ENCODE measurements at places on chromosomes 11 and 22.

DNA sequence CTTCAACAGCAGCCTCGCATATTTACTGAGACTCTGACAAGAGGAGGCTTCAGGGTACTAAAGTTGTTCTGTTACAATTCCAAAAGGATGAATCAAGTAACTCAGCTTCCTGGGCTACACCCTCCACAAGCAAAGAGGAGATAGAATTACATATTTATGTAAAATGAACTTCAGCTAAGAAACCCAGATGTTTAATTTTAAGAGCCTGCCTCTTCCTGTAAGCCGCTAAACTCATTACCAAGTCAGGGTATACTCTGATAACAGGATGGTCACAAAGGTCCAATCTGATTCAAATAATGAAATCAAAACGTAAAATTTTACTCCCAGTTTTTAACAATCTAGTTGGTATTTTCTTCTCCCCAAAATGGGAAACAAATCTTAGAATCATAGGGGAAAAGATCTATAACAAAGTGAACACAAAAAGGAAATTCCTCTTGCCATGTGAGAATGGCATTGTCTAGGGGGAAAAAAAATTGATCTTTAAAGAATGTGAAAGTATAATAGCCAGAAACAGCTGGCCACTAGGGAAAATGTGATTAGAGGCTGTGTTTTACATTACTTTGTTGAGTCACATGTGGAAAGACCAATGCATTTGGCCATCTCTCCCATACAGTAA lies 30.9 kb downstream of the CHEK2 start:
- no peak for DNase-seq

DNA sequence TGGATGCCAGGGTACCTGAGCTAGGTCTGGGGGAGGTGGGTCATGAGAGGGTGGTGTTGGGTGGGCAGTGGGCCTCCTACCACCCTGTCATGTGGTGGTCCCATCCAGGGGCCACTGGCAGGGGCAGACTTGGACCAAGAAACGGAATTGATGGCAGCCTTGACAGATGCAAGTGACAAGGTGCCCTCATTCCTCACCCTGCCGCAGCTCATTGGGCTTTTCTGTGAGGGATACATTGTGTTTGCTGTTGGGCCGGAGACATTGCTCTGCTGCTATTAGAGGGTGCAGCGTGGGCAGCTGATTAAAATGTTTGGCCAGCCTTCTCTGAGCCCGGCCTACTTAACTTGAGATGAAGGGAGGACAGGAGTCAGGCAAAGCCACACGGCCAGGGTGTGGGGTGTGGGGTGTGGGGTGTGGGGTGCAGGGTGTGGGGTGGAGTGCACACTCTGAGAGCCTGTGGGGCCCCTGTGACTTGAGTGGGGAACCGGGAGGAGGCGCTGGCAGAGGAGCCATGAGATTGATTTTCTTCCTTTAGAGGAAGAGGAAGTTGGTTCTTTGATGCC lies 351.5 kb downstream of the TBC1D22A start:
- no peak for DNase-seq

- DNase-seq, result no peak
Measured at GRCh38 chr11:76578654-76579055, 91.9 kb downstream of the LRRC32 start.

DNA sequence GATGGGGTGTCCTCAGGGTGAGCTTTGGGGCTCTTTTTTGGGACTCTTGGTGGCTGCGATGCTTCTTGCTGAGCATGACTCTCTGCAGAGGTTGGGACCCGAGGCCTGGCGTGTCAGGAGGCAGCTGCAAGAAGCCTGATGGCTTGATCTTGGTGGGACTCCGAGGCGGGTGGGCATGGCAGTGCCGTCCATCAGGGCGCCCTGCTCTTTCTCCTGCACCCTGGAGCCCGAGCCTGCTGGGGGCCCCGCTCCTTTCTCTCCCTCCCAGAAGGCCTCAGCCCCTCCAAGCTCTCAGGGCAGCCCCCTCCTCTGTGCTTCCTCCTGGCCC lies 432.7 kb downstream of the TBC1D22A start:
- no peak for DNase-seq

DNA sequence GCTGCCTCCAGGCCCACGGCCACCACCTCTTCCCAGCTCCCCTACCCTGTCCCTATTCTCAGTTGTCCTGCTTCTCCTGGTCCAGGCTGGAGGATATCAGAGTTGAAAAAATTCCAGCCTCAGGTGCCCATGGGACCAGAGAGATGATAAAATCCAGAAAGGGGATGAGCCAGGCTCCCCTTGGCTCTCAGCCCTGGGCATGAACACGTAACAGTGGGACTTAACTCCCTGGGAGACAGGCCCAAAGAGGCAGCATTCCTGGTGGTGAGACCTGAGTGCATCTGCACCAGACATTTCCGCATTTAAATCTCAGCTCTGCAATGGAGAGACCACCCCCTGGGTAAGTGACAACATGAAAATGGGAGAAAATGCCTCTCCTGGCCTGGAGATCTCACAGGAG lies 10.4 kb upstream of the SLC39A13 start:
- no peak for DNase-seq

- no peak for DNase-seq
Measured at GRCh38 chr22:28969401-28970168, 86.2 kb downstream of the ZNRF3 start.

GRCh38 chr11:102763440-102763839 lies 17.0 kb downstream of the MMP10 start:
- no peak for DNase-seq

DNA sequence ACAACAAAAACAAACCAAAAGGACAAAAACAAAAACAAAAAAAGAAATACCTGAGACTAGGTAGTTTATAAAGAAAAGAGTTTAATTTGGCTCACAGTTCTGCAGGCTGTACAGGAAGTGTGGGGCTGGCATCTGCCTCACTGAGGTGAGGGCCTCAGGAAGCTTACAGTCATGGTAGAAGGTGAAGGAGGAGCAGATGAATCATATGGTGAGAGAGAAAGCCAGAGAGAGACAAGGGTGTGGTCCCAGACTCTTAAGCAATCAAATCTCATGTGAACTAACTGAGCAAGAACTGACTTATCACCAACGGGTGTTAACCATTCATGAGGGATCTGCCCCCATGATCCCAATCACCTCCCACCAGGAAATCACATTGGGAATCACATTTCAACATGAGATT lies 58.8 kb upstream of the ZBED5 start:
- no peak for DNase-seq

GRCh38 chr11:1569251-1569780 lies 2.8 kb downstream of the DUSP8 start:
- DNase-seq, result no peak

DNA sequence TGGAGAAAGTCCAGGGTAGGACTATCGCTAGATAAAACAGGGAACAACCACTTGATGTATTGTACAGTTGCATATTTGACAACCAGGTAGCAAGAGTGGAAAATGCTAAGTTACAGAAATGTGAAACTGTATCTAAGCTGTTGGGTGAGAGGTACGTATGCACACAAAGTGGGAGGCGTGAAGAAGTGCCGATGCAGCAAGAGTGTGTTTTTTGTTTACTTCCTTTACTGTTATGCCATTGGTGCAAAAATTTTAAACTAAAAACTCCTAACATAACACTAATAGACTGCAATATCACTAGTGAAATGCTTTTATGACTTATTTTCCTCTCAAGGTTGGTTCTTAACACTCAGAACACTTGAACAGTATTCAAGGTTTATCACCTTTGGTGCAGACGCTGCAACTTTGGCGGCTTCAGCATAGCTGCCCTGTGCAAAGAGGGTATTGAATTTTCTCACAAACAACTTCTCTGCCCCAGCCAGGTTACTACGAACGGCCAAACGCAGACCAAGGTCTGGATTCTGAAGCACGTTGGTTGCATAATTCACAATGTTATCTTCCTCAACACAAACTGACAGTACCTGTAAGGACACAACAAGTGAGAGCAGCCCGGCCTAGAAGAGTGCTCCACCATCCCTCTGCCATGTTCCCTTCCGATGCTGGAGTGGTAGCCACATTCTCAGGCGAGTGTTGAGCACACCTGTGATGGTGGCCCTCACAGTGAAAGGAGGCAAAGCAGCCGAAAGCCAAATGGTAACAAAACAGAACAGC lies 55.8 kb upstream of the SLC25A1 start:
- DNase-seq, result no peak

GRCh38 chr11:64711138-64711955 lies 11.7 kb downstream of the NRXN2 start:
- DNase-seq, result no peak

GRCh38 chr11:230431-230830 lies 5.7 kb downstream of the SIRT3 start:
- DNase-seq, result no peak

DNA sequence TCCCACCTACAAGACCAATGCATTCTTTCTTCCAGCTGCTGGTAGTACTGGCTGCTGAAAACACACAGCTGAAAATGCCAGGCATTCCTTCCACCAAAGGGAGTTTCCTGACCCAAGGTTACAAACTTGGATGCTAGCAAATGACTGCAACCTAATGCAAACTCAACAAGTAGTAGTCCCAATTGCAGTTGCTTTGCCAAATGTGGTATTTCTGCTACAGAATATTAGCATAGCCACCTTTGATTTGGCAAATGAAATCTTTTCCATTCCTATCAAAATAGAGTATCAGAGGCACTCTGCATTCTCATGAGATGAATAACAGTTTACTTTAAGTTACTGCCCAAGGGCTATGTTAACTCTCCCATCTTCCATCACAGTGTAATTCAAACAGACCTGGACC lies 172.0 kb upstream of the ARHGAP42 start:
- DNase-seq, result no peak

- no peak for DNase-seq
Measured at GRCh38 chr11:85277693-85278092, 349.5 kb downstream of the DLG2 start.

DNA sequence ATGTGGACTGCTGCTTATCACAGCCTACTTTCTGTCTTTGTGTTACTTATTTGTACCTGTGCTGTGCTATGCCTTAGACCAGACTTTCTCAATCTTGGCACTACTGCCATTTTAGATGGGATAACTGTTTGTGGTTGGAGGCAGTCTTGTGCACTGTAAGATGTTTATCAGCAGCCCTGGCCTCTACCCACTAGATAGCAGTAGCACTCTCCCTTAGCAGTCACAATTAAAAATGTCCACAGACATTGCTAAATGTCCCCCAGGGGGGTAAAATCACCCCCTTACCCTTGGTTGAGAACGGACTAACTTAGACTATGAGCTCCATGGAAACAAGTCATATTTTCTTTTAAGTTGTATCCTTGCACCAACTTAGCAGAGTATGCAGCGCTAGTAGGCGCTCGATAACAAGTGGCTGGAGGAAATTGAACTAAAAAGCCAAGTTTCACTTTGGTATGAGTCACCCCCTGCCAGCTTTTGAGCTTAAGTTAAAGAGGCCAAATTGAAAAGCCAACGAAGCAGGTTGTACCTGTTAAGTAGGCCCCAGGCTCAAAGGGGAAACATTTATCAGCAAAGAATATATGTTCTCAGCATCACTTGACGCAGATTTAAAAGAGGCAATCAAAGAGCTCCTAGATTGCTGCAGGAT lies 304.8 kb upstream of the SORL1-AS1 start:
- DNase-seq, result no peak

GRCh38 chr11:12573707-12574485 lies 100.3 kb upstream of the TEAD1 start:
- DNase-seq, result no peak

GRCh38 chr11:1554981-1555712 lies 16.9 kb downstream of the DUSP8 start:
- no peak for DNase-seq

GRCh38 chr11:36376009-36376887 lies 80.2 kb downstream of the PRR5L start:
- peak; percentile 11 for DNase-seq

GRCh38 chr11:75740681-75741080 lies 23.0 kb downstream of the MOGAT2 start:
- no peak for DNase-seq

DNA sequence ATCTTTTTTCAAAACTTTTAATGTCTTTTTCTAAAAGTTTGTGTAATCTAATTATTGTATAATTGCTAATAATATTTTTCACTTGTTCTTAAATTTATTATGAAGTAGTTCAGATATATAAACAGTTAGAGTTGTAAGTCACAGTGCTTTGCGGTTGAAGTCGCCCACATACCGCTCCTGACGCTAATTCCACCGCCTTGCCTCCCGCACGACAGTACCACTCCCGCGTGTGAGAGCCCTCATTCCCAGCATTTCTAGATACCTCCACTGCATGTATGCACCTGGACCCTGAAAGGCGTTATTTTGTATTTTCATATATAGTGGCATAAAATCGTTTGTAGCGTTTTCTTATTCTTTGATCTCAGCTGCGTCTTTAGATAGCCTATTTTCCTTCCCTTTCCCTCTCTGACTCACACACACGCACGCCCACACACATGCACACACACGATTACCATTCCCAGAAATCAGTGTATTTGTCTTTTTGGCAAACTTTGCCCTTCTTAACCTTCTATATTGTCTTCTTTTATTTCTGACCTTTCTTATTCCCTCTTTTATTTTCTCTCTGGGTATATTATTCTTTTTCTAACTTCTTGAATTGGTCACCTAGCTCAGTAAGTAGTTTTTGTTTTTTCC lies 56.4 kb upstream of the PITPNB start:
- no peak for DNase-seq

DNA sequence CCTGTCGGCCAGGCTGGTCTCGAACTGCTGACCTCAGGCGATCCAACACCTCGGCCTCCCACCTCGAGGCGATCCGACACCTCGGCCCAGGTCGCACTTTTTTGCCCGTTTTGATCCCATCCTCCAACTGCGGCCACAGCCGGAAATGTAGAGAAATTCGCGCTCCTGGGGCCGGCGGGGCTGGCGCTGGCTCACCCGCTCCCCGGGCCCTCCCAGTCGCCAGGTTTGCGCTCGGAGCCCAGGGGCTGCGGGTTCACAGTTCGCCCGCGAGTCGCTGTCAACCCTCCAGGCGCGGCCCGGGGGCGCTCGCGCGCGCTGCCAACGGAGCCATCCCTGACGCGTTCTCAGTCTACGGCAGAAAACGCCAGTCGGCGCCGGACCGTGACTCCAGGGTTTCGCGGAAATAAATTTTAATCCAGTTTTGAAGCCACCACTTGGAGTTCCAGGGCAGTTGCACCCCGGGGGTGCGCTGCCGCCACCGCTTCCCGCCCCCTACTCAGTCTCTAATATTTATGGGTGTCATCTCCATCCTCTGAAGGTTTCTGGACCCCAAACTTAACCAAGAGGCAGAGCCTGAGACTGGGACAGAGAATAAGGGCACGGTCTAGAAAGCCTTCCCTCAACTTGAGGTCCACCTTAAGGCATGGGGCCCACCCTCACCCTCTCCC lies 1.5 kb upstream of the KLHDC7B start:
- DNase-seq, result peak; percentile 91
